GM19239 (cell line): ENCODE measurements at places on chromosomes 3 and 15.
A peak's percentile ranks its signal among the peaks of the same experiment; 100 is the strongest.

DNA sequence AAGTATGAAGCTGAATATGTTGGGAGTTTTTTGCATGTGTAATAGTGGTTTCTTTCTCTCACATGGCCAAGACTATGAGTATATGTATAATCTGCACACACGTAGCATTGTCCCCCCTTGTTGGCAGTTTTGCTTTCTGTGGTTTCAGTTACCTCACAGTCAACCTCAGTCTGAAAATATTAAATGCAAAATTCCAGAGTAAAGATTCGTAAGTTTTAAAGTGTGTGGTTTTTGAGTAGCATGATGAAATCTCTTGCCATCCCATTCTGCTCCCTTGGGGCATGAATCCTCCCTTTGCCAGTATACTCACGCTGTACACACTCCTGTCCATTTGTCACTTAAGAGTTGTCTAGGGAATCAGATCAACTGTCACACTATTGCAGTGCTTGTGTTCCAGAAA lies 742.0 kb upstream of the CCDC54 start:
- no peak for DNase-seq

GRCh38 chr3:9980251-9980650 lies 6.4 kb downstream of the EMC3 start:
- no peak for DNase-seq

DNA sequence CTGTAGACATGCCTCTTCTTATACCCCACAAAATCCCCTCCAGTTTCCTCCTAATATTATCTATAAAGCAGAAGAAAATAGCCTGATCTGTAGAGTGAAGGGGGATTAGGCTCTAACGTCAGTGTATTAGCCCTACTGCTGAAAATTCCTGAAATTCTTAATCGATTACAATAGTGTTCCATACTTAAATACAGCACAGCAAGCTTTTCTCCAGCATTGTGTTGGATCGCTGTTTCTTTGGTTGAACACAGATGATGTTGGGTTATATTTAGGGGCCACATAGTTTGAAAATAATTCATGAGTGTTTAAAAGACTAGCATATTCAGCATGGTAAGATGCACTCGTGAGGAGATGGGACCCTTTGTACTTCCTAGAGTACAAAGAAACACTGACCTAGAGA lies 52.5 kb downstream of the PIAS1 start:
- DNase-seq = no peak

- DNase-seq = no peak
These were observed 157.8 kb downstream of the NSMCE3 start for GRCh38 chr15:29111705-29112281.

DNA sequence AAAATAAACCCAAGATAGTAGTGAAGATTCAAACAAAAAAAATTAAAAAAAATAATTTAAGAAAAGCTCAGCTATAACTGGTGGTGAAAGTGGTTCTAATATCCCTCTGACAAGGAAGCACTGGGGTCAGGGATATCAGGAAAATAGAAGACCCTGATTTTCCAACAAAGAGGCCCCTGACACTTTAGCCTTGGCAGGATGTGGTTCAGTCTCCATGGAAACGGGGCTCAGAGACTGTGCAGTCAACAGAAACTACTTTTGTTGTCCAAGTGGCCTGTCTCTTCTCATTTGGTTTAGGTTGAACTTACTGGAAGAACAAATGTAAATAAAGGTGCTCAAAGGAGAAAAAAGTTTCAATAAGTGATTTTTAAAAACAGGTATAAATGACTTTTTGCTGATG lies 27.2 kb downstream of the INTS14 start:
- DNase-seq = peak; percentile 52

- DNase-seq = no peak
These were observed 36.3 kb downstream of the PAK2 start for GRCh38 chr3:196775938-196776337.

DNA sequence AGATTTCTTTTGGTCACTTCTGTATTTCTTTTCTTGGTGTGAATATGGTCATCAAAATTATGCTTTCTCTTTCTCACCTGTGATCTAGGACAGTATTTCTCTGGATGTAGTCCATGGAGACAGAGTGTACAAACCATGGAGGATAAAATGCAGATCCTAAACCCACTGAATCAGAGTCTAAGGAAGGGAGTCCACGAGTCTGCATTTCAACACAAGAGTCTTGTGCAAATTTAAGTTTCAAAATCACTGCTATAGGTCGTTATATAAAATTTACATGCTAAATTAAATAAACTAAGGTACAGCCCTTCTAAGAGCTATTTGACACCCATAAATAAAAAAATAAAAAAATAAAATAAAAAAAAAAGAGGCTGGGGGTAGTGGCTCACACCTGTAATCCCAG lies 17.3 kb upstream of the UBE2E2 start:
- no peak for DNase-seq

DNA sequence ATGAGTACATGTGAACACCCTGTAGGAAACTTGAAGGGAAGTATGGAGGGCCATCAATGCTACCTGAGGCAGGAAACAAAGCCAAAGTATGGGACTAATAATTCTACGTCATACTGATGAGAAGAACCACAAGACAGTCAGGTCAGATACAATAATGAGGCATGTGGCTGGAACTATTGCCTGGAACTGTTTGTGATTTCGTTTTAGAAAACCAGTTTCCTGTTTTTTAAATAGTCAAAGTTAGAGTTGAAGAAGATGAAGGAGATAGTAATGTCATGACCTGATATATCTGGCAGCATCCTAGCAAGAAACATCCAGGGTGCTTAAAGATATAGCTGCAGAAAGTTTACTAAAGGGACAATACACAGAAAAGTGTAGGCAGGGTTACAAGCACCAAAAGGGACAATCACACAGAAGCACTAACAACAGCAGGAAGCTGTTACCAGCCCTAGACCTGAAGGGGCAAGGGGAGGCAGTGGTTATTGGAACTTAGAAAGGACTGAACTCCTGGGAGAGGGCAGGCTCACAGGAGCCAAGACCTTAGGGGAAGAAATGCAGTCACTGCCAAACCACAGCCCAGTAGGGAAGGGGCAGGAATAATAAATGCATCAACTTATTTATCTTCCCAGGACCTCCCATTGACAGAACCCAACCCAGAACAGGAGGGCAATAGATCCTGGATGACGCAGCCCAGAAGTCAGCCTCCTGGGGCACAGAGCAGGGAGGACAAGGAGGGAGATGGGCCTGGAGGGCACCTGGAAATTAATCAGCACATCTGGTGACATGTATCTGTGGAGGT lies 302.1 kb upstream of the STT3B start:
- no peak for DNase-seq

- no peak for DNase-seq
These were observed 337.3 kb downstream of the LPP start for GRCh38 chr3:188491276-188491687.

- DNase-seq = no peak
These were observed 41.1 kb upstream of the ZNF148 start for GRCh38 chr3:125416235-125416634.

DNA sequence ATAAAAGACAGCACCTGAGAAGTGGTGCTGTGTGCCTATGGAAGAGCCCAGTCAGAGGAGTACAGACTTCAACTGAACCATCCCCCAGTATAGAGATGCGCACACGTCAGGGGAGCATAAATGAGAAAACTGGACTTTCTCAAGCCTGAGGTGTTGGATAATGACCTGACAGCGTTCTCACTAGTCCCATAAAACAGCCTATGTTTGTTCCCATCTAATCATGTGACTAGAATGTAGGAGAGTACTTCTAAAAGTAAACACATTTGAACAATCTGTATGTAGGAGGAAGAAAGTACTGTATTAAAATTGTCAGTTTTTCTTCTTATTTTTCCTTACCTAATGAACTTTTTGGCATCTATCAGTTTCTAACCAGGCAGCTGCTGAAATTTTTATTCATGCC lies 498.9 kb downstream of the CNTN4 start:
- no peak for DNase-seq

DNA sequence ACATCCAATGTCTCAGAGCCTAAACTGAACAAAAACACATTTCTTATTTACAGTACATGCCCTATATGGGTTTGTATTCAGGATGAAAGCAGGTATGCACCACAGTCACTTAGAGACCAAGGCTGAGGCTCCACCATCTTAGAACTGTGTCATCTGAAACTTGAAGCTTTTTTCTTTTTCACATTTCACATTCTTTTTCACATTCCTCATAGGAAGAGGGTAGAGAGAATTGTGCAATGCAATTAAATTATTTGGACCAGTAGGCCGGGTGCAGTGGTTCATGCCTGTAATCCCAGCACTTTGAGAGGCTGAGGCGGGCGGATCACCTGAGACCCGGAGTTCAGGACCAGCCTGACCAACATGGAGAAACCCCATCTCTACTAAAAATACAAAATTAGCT lies 591.0 kb downstream of the MECOM start:
- DNase-seq = no peak

- no peak for DNase-seq
These were observed 58.3 kb downstream of the LARS2 start for GRCh38 chr3:45446706-45447105.

GRCh38 chr15:67504796-67505195 lies 16.1 kb upstream of the C15orf61 start:
- DNase-seq = no peak

DNA sequence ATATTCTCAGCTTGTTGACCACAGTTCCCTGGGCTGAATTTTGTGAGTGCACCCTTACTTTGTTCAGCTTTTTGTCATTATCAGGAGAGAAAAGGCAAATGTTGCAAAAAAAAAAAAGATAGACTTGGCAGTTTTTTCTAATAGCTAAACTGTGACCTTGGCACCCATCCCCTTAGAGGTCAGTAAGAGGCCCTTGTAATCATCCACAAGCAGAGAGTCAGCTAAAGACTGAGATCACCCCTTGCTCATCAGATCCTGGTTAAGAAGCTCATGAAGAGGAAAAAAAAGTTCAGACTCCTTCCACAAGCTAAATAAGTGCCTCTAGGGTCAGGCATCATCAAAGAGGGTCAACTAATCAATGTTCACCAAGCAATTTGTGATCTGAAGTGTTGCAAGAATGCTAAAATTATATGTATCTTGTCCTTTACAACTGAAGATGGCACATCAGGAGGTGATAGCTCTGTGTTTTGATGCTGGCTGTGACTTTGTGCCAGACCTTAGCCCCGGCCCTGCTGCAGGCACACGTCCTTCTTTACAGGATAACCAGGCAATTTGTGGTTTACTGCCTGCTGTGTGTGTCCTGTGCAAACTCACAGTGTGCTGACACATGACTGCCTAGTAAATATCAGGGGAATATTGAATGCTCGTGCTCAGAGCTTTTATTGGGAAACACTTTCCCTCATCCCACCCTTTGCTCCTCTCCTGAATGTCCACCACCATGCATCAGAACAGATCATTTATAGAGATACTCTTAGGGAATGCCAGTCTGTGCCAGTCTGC lies 262.9 kb downstream of the IL5RA start:
- no peak for DNase-seq

GRCh38 chr15:88142121-88142520 lies 114.4 kb downstream of the NTRK3 start:
- DNase-seq = no peak

- DNase-seq = no peak
These were observed 53.1 kb downstream of the TCF12 start for GRCh38 chr15:56971571-56971970.

- peak; percentile 1 for DNase-seq
These were observed 23.9 kb downstream of the PLXNB1 start for GRCh38 chr3:48405971-48406370.

DNA sequence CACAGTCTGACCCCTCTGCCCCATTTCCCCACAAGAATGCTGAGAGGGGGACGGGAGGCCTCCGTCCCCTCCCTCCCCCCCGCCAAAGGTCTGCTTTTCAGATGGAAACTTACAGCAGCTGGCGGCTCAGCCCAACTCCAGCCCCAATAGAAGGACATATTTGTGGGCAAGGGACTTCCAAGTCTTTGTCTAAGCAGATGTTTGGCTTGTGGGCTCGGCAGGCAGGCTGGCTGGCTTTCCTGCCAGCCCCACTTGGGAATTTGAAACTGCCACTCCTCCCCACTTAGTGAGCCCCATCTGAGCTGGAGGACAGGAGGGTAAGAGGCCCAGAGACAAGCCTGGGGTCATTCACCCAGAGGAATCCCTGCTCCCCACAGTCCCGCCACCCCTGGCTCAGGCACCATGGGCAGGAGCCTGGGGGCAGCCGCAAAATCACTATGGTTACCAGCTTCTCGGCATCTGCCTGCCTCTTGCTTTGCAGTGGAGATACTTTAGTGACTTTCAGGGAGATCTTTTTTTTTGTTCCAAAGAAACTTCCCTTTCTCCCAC lies 53.6 kb downstream of the LMCD1 start:
- DNase-seq = no peak
